HAP-1 (cell line): ENCODE measurements at places on chromosomes 3 and 15.

GRCh38 chr15:81749716-81750375, 296.0 kb downstream of the MEX3B start:
- no peak for DNase-seq

- no peak for DNase-seq
Measured at GRCh38 chr3:129662191-129662608, 55.7 kb upstream of the PLXND1 start.

- no peak for DNase-seq
Measured at GRCh38 chr15:57442335-57442734, 66.0 kb downstream of the CGNL1 start.

DNA sequence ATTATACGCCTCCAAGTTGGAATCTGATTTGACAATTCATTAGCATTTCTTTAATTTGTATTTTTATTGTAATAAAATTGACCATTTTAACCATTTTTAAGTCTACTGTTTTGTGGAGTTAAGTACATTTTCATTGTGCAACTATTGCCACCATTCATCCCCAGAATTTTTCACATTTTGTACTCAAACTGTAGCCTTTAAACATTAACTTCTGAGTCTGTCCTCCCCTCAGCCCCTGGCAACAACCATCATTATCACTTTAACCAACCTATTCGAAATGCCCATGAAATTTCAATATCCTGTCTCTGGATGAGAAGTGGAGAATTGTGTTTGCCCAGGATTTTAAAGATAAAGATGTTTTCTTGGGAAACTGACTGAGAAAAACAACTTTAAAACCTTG, 27.7 kb downstream of the IL1RAP start:
- no peak for DNase-seq

- no peak for DNase-seq
Measured at GRCh38 chr3:42020684-42021307, 58.9 kb upstream of the ULK4 start.

- DNase-seq, result peak; percentile 55
Measured at GRCh38 chr15:58779554-58779953, 8.5 kb downstream of the MINDY2 start.

DNA sequence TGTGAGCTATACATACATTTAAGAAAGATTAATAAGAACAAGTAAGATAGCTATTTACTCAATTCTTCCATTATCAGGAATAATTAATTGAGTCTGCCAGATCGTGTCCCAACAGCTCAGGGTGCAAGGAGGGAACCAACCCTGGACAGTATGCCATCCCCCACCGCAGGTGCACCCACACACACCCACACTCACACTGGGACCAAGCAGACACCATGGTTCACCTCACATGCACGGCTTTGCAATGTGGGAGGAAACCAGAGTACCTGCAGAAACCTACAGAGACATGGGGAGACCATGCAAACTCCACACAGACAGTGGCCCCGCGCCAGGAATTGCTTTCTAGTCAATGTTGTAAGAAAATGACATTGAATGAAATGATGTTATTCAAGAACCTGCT, 20.0 kb upstream of the TJP1 start:
- no peak for DNase-seq

DNA sequence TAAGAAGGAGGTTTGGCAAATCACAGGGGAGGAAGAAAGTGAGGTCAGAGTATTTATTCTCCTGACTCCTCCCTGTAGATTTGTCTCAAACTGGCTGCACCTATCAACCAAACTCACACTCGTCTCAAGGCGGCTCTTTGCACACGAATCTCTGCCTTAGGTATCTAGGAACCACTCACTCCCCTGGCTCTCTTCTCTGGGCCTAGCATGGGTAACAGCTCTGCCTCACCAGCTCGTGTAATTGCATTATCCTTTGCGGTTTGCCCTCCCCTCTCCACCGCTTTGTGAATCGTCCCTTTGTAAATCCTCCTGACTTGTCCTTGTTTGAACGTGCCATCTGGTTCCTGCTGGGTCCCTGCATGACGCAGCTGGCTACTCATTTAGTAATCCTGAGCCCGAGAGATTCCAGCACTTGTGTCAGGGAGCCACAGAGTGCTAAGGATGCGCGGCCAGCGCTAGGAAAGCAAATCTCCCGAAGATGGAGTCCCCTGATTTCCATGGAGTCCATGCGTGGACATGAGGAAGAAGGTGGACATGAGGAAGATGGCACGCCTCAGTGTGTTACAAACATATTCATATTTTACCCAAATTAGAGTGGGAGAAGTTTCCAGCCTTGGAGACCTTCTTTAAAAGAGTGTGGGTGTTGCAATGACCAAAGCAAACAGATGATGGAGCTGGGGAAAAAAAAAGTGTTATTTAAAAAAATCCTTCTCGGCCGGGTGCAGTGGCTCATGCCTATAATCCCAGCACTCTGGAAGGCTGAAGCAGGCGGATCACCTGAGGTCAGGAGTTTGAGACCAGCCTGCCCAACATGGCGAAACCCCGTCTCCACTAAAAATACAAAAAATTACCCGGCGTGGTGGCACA, 26.7 kb downstream of the NRROS start:
- DNase-seq, result peak; percentile 13

DNA sequence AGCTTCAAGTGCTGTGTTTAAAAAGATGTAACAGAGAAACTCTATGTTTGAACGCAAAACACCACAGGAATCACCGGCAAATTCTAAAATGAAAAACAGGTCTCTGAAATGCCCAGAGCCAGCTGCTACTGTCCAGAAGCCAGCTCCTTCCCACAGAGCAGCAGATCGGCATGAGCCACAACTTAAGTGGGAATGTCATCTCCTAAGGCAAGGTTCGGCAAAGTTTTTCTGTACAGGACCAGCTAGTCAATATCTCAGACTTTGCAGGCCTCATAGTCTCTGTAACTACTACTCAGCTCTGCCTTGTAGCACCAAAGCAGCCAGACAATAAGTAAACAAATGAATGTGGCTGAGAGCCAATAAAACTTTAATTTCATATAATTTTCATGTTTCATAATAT, 4.9 kb downstream of the PLOD2 start:
- DNase-seq, result no peak

GRCh38 chr3:165749821-165750220, 87.4 kb downstream of the BCHE start:
- no peak for DNase-seq

- peak; percentile 44 for DNase-seq
Measured at GRCh38 chr15:74843891-74844299, 939 bp upstream of the ULK3 start.

GRCh38 chr3:56998076-56998529, 62.4 kb upstream of the SPATA12 start:
- no peak for DNase-seq

DNA sequence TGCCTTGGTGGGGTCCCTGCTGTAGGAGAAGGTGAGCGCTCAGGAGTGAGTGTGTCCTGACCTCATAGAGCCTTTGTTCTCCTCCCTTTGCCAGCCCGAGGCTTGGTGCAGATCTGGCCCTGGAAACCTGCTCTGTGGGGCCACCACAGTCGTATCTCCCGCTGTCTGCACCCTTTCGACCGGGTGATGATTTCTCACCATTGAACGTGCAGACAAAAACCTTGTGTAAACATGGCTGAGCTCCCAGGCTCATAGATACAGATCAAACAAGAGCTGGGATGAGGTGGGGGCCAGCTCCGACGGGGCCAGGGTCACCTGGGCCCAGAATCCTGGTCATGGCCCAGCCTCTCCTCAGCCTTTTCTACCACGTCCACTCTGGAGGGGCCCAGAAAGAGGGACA, 34.6 kb upstream of the ESYT3 start:
- DNase-seq, result no peak

DNA sequence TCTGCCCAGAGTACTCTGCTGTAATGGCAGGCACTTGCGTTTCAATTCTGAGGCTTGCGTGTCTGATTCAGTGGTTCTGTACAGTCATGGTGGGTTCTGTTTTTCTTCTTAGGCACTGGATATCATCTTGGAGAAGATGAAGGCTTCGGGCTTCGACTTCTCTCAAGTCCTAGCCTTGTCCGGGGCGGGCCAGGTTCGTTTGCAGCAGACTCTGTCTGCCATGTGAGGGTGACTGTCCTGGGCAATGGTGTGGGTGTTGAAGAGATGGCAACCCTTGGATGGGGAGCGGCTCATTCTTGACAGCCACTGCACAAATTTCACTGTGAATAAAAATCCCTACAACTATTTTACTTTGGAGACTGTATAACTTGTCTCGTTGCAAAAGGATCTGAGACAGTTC, 16.2 kb downstream of the XYLB start:
- DNase-seq, result no peak

- DNase-seq, result no peak
Measured at GRCh38 chr15:96273317-96274086, 57.0 kb upstream of the NR2F2 start.

DNA sequence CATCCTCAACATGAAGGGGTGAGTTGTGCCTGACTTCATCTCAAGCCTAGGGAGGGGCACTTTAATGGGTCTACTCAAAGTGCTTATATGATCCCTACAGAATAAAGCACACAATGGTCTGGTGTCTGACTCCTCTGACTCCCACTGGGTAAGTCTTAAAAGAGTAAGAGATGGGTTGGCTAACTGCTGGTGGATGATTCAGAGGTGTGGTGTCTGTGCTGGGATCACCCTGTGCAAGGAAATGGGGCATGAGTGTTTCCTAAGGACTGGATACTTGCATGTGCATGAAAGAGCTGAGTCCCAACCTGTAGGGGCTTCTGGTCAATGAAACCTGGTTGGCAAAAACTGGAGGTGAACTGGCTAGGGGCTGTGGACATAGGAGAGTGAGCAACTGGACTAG, 158.8 kb downstream of the IL20RB start:
- no peak for DNase-seq

GRCh38 chr3:49027634-49028033, 1.6 kb downstream of the IMPDH2 start:
- no peak for DNase-seq

- no peak for DNase-seq
Measured at GRCh38 chr3:62724503-62724902, 150.7 kb downstream of the CADPS start.

GRCh38 chr3:141647562-141647915, 90.6 kb upstream of the RNF7 start:
- DNase-seq, result no peak

GRCh38 chr3:184717399-184717983, 5.6 kb upstream of the MAGEF1 start:
- DNase-seq, result no peak

DNA sequence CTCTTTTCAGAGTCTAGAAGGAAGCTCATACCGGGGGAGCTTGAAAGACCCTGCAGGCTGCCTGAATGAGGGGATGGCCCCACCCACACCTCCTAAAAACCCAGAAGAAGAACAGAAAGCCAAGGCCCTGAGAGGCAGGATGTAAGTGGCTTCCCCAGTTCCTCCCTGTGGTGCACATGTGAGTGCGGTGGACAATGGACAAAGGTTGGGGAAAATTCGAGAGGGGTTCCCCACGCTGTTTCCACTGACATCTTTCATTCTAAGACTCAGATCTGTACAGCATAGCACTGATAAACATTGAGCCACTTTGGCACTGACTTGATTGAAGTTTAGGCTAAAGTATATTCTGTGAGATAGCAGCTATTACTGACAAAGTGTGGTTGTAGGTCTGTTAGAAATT, 79.5 kb upstream of the UMPS start:
- DNase-seq, result no peak

- no peak for DNase-seq
Measured at GRCh38 chr3:27507515-27508266, 23.5 kb upstream of the SLC4A7 start.

DNA sequence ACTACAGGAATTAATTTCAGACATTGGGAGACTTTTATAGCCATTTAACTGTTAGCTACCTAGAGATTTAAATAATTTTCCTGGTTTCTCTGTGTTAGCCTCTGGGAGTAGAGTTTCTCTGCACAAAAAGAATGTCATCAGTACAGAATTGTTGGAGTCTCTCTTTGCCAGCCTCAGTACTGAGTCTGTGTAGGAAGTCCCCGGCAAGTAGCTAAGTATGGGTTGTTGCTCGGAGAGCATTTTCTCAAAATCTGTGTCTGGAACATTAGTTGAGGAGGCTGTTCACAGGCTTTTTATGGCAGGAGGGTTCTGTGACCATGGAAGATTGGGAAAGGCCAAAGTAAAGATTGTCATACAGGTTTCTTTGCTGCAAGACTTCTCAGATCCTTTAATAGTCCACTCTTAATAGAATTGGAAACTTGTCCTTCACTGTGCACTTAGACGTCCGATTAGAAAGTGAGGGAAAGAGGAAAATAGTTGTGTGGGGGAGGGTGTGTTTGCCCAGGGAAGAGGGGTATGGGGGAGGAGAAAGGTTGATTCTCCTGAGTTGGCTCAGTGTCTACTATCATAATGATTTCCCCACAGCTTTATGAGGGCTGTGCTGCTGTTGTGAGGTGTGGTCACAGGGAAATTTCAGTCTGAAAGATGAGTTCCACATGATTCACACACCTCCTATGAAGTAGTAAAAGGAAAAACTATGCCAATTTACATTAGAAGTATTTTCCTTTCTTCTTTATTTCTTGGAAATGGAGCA, 207.1 kb downstream of the PTPRG start:
- no peak for DNase-seq

DNA sequence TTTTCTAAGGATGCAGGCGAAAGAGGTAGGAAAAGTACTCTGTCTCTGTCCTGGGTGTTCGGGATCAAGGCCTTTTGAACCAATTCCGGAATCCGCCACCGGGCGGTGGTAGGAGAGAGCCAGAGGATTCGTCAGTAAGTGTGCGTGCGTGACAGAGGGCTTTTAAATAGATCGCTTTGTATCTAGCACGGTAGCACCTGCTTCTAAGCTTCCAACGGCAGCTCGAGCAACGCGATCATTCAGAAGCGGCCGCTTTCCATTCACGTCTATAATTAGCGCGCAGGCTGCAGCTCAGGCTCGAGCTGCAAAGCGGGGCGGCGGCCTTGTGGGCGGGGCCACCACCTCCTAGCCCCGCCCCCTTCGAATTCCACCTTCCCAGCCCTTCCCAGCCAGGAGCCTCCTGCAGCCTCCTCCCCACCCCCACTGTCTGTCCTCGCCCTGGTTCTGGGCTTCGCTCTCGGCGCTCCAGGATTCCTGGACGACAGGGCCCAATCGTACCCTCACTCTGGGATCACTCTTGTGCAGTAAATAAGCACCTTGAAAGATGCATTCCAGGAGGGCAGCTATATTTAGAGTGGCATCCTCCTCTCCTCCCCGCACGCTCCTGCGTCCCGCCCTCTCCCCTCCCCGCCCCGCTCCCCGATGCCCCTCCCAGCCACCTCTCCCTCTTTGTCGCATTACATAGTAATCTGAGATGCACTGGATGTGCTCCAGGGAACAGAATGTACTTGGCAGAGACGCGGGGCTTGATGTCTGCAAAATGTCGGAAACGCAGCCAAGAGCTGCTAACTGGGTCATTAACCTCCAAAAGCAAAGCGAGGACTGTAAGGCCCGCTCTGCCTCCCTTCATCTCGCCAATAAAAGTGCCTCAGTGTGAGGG, 224.1 kb upstream of the TPRG1 start:
- no peak for DNase-seq

GRCh38 chr3:20015525-20015924, 3.5 kb upstream of the PP2D1 start:
- no peak for DNase-seq
